ENCODE measurements at places on chromosomes 2 and 18.

- no peak for DNase-seq
These were observed 63.5 kb downstream of the TGIF1 start for GRCh38 chr18:3513481-3513880.

- no peak for DNase-seq
These were observed 3.4 kb downstream of the REL start for GRCh38 chr2:60884800-60885199.

- DNase-seq: no peak
These were observed 48.5 kb upstream of the DTNA start for GRCh38 chr18:34661464-34662087.

GRCh38 chr2:42928161-42928691 lies 135.8 kb upstream of the HAAO start:
- DNase-seq: no peak

GRCh38 chr2:230425377-230425776 lies 9.4 kb downstream of the SP100 start:
- DNase-seq: no peak

DNA sequence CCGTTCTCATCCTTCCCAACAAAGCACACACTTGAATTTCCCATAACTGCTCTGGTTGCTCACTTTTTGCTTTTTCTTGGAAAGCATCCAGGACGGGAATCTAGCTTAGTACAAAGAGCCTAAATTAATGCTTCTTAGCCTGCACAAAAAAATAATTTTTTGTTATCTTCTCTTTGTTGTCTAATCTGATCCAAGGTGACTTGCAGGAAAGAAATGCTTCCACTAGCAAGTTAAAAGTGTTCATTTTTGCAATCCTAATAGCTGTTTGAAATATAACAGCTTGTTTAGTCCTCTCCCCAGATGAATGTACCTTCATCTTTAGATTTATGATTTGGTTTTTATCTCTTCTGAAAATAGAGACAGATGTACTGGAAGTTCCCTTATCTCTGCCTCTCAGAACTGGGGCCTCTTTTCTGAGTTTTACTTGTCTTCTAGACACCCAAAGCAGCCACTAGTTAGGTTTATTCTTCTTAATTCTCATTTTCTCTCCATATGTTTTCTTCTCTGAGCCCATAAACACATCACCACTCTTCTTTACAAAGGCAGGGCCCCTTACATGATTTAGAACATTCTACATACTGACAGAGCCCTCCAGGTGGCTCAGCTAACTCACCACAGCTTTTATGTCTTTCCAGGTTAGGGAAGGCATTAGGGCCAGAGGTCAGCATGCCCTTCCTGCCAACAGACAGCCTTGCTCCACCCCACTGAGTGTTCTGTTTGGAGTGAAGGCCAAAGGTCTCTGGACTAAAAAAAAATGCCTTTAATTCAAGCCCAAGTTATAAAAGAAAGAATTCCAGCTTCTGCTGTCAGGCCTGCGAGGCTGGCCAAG lies 74.7 kb upstream of the MAP4K3 start:
- no peak for DNase-seq

GRCh38 chr18:48800876-48801727 lies 149.7 kb downstream of the SMAD7 start:
- DNase-seq: no peak

Data from stimulated activated CD4-positive, alpha-beta T cell treated with anti-CD3 and anti-CD28 coated beads, Interleukin-12 subunit alpha, Interleukin-12 subunit beta, amount 100 ng/mL, for 48 hours (primary cell).